ENCODE measurements at places on chromosomes 6 and 20.

DNA sequence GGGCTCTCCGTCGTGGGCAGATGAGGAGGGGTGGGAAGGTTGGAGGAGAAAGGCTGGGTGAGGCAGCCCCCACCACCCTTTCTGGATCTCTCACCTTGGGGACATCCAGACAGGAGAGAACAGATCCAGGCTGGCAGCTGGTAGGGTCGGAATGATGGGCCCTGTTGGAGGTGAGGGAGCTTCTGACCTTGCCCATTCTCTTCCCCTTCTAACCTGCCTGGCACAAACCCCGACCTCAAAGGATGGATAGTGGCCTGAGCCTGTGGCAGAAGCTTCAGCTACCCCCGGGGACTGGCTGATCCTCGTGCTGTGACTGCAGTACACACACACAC lies 6.0 kb upstream of the NPBWR2 start:
- no peak for DNase-seq

DNA sequence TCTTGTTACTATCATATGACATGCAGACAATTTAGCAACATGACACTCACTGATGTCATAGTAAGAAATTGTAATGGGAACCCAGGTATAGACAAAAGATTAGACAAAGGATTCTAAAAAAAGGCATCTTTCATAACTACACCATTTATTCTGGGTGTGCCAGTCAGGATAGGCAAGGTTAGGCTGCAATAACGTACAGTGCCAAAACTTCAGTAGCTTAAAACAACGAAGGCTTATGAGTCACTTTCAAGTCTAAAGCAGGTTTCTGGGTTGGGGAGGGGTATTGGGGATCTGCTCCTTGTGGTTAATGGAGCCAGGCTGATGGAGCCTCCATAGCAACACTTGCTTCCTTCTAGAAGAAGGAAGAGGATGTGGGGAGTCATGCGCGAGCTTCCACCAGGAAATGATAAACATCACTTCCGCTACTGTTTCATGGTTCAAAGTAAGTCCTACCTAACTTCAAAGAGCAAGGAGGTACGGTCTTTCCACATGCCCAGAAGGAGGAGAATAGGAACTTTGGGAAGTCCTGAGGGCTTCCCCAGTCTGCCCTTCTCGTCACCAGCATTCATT lies 2.0 kb upstream of the GTSF1L start:
- no peak for DNase-seq

GRCh38 chr6:132892929-132893771 lies 78.8 kb downstream of the RPS12 start:
- DNase-seq = no peak

- no peak for DNase-seq
Observed at GRCh38 chr20:10610251-10610650, 63.5 kb downstream of the JAG1 start.

GRCh38 chr6:19107468-19107867 lies 720.3 kb downstream of the RNF144B start:
- DNase-seq = no peak

GRCh38 chr6:25997921-25998320 lies 35.3 kb downstream of the TRIM38 start:
- no peak for DNase-seq

GRCh38 chr6:1589208-1589607 lies 20.5 kb upstream of the FOXC1 start:
- no peak for DNase-seq
